ENCODE measurements at places on chromosomes 5 and 9.

DNA sequence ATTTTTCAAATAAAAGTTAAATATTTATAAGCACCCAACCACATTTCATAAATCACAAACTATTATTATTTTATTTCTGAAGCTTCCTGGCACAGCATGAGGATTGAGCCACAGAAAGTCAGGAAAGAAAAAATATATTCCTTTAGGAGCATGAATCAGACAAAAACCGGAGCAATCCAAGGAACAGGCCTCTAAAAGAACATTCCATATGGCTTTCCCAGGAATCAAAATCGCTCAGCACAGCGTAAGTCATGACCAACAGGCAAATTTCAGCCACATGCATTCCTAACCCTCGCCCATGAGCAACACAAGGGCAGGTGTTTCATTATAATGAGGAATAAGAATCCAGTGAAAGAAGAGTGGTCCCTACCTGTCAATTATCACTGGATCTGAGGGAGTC, 26.7 kb downstream of the EBF1 start:
- no peak for DNase-seq

GRCh38 chr5:10645146-10645545, 81.3 kb downstream of the ANKRD33B start:
- no peak for DNase-seq

DNA sequence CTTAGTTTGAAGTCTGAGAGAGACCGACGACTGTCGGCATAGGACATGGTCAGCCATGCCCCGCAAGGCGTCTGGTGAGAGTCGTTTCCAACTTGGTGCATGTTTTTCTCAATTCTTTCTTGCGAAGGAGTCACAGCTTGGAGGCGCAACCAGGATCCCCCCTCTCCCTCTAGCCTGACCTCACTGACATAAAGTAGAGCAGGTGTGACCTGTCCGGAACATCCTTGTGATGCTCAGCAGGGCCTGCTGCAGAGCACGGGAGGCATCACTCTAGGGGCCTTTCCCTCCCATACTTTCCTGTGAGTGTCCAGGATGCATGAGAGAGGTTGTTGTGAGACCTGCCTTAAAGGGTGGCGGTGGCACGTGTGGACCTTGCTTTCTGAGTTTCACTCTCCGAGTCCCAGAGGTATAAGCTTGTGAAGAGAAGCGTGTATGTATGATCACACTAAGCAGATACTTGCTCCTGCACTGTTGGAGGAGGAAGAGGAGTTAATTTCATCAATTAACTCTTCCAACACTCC, 5.0 kb downstream of the TENT4A start:
- no peak for DNase-seq

DNA sequence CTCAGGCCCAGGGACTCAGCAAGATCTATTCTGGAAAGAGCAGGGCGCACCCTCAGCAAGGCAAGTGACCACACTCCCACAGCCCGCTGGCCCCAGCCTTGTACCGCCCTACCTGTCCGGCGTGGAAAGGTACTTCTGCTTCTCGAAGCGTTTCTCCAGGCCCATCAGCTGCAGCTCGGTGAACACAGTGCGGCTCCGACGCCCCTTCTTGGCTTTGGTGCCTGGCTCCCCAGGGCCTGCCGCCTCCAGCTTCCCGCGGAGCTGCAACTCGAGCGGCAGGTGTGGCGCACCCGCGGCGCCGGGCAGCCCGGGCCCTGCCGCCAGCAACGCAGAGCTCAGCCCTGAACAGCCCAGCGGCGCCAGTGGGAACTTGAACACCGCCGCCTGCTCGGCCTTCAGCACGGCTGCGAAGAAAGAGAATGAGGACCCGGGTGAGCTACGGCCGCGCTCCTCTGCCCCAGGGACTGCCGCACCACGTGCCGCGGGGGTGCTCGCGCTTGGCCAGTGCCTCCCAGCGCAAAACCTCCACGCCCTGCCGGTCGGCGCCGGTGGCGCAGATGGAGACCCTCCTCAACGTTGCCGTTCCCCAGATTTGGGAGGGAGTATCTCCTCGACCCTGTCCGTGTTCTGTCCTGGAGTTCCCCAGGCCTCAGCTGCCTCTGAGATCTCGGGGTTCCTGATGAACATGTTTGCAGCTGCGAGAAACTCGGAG, 2.2 kb downstream of the BARX1 start:
- DNase-seq: no peak

GRCh38 chr9:107721705-107722245, 232.2 kb upstream of the KLF4 start:
- no peak for DNase-seq

DNA sequence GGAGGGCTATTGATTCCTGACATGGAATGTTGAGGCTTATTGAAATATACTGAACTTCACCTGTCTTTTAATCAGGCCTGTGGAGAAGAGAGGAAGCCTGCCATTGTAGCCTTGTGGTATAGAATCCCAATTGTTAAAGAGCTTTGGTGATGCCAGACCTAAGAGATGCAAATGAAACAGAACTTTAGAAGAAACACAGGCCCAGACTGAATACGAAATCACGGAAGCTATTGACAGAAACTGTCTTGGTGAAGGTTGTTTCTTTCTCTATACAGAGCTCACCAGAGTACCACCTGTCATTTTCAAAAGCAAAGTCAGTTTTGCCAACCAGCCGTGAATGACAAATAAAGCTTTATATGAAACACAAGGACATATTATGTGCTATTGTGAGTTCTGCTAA, 660.3 kb downstream of the ISL1 start:
- no peak for DNase-seq

- DNase-seq: no peak
Measured at GRCh38 chr5:643811-644271, 31.7 kb downstream of the CEP72 start.

DNA sequence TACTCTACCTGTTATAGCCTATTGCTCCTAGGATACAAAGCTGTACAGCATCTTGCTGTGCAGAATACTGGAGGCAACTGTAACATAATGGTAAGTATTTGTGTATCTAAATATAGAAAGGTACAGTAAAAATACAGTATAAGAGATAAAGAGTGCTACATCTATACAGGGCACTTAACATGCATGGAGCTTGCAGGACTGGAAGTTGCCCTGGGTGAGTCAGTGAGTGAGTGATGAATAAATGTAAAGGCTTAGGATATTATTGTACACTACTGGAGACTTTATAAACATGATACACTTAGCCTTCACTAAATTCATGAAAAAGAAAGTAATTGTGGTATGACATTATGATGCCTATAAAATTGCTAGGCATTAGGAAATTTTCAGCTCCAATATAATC, 65.5 kb upstream of the OSMR start:
- no peak for DNase-seq

- no peak for DNase-seq
Measured at GRCh38 chr9:137199411-137200121, 975 bp downstream of the TPRN start.

DNA sequence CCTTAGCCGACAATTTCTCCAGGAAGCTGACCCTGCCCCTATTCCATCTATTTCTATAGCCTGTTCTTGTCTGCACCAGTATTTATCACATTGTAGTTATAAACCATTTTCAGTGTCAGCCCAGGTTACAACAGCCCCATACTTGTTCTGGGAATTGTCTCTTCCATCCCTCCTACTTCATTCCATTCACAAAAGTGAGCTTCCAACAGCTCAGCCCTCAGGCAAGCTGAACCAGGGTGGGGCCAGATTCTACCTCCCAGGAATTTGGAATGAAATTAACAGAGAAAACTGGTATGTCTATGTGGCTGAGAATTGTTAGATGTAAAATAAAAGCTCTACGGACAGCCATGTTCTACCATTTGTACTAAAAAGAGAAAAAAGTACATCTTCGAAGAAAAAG, 36.1 kb downstream of the STRBP start:
- DNase-seq: no peak

DNA sequence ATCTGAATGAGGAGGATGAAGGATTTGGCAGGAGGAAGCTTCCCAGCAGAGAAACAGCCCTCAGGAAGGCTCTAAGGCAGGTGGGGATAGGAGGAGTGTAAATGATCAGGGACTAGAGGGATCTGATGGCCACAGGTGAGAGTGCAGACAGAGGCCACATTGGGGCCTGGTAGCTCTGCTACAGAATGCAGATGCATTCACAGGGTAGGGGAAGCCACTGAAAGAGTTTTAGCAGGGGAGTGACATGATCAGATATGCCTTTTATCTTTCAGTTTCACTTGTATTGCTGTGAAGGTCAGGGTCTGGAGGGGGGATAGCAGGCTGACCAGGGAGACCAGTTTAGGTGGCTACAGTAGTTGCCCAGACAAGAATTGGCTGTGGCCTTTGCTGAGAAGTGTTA, 3.0 kb downstream of the TXNDC15 start:
- DNase-seq: no peak

DNA sequence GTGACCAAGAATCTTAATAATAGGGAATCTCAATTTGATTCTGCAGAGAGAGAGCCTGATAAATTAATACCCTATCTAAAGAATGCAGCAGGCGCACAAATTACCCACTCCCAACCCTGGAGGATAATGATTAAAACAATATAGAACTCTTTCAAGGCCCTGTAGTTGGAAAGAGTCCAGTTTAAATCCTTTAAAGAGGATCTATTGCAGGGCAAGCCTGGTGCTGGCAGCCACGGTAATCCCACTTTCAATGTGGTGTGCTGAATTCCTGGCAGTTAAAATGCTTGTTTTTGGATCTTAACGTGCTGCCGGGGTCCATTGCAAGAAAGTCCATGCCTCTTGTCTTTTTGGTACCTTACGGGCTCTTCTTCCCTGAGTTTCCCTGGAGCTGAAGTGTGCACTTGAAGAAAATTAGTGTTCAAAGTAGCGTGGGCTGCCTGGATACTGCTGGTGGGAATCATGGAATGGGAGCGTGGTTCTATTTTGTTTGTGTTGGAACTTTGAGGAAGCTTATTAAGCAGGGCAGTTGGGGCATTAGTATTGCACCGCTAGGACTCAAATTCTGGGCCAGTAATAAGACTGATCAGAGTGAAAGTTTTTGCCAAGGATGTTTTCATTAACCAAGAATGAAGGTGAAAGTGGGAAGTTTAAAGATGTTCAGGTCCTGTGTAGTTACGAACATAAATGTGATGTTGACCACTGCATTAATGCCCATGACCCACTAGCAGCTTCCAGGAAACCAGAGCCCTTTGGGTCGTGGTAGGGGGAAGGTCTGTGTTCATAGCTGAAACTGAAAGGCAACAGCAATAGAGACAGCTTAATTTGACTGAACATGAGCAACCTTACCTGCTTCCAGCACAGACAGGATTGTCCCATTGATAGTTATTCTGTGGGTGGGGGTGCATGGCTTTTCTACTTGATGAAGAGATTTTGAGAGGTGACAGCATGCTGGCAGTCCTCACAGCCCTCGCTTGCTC, 20.8 kb downstream of the MARCHF6 start:
- no peak for DNase-seq

GRCh38 chr5:148230240-148230639, 8.1 kb upstream of the MARCOL start:
- no peak for DNase-seq

GRCh38 chr9:10052181-10052580, 560.6 kb downstream of the PTPRD start:
- DNase-seq: no peak

DNA sequence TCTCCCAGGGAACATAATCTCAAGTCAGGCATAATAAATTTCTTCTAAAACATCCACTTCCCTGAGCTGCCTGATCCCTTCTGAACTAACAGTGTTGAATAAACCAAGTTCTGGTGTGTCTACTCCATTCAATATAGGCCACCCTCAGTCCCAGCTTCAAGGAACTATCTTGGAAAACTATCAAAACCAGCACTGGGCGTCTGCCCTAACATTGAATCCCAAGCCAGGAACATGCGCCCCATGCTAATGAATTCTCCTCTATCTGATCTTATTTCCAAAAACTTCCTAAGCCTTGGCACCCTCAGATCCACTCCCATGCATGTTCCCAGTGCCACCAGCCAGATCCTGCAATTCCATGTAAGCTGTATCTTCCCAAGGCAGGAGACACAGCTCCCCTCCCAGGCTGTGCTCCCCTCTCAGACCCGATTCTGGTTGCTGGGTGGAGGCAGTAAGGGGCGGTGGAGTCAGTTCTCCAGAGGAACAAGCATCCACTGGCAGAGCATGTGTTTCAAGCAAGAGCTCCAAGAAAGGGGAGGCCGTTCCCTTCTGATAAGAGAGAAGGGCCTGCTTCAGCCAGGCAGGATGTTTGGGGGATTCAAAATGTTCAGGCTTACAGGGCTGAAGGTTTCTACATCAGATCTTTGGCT, 13.1 kb upstream of the FOXI1 start:
- no peak for DNase-seq

DNA sequence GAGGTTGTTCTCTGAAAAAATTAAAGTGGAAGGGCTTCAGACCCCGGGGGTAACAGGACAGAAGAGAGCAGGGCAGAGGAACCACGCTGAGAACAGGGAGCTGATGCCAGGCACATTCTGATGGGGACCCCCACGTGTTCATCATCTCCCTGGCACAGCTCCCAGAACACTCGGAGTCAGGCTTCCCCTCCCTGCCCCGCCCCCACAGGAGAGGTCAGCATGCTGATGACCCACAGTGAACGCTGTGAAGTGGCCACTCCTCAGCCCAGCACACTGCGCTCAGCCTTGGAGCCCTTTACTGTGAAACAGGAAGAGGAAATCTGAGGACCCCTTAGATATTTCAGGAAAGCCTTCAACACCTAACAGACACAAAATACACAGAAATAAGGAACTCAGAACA, 16.4 kb downstream of the RETREG1 start:
- no peak for DNase-seq

DNA sequence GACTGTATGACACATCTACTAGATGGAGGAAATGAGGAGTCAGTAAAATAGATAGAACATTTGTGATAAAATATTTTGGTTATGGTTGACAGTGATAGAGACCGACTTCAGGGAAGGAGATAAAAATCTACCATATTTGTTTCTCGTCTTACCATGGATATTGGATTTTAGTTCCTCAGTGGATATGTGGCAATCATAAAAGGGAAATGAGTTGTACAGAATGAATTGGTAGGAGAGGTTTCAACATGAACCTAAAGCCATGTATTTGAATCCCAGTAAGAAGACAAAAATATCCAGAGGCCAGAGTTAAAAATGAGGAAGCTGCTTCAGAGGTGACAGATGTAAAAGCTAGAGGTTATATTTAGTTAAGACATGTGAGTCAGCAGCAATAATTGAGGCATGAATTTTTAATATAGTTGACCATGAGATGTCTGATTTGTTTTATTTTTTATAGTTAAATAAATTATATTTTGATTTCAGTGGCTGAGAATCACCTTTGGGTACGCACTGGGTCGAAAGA, 480.4 kb upstream of the TUSC1 start:
- no peak for DNase-seq

GRCh38 chr5:38753141-38753540, 92.7 kb upstream of the OSMR start:
- DNase-seq: no peak

- no peak for DNase-seq
Measured at GRCh38 chr9:78133751-78134150, 102.1 kb upstream of the CEP78 start.

- no peak for DNase-seq
Measured at GRCh38 chr5:153601377-153601776, 110.9 kb downstream of the GRIA1 start.

DNA sequence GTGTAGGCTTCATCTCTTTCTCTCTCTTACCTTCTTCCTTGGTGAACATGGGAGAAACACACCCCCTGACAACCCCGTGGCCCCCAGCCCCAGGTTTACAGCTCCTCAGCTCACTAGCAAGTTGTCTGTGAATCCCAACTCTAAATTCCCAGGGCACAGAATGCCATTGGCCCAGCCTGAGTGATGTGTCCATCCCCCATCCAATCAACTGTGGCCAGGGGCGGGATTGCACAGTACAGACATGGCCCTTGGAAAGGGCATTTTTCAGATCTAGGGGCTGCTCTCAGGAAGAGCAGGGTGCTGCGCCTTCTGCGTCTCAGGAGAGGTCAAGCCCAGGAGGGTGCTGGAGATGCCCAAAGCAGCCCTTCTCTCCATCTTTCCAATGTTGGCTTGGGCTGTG, 48.2 kb upstream of the ASS1 start:
- DNase-seq: no peak

Measured in stimulated activated CD8-positive, alpha-beta memory T cell treated with anti-CD3 and anti-CD28 coated beads, Interleukin-4, amount 100 ng/mL, for 4 hours (primary cell).